T-helper 9 cell (primary cell): ENCODE measurements at places on chromosomes 5 and 9.

GRCh38 chr5:132238901-132239500 lies 11.3 kb upstream of the P4HA2 start:
- no peak for DNase-seq

- no peak for DNase-seq
Measured at GRCh38 chr5:139422307-139422893, 16.9 kb downstream of the DNAJC18 start.

- DNase-seq, result no peak
Measured at GRCh38 chr5:180072256-180072548, 643 bp upstream of the RNF130 start.

DNA sequence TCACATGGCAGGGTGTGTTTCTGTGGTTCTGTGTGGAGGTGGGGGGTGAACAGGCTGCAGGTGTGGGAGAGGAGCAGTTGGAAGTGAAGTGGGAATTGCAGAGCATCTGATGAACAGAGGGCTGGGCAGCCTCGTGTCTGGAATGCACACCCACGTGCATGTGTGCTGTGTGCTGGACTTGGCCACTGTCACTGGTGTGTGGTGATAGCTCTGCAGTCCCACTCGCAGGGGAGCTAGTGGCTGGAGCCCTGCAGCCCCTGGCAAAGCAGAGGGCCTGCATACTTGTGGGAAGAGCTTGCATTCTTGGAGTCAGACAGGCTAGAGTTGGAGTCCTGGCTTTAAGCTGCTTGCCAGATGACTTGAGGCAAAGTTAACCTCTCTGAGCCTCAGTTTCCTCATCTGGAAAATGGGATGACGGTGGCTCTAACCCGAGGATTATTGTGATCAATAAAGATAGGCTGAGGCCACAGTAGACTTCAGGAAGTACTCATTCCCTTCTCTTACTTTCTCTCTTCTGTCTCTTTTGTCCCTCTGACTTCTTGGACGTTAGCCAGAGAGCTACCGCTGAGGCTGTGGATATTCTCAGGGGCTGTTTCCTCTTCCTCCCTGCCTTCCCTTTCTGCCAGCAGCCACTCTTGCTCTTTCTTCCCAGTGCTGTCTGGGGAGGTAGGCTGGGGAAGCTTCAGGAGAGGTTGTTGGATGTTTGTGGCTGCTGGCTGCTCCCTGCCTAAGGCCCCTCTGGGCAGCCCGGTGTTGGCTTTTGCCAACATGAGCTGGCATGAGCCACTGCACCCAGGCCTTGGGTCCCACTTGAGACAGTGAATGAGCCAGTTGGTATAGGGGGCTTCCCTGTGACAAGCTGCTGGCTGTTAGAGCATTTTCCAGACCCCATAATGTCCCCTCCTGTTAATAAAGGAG lies 18.3 kb downstream of the PSAT1 start:
- no peak for DNase-seq

- no peak for DNase-seq
Measured at GRCh38 chr9:79581388-79581787, 9.6 kb downstream of the TLE4 start.

DNA sequence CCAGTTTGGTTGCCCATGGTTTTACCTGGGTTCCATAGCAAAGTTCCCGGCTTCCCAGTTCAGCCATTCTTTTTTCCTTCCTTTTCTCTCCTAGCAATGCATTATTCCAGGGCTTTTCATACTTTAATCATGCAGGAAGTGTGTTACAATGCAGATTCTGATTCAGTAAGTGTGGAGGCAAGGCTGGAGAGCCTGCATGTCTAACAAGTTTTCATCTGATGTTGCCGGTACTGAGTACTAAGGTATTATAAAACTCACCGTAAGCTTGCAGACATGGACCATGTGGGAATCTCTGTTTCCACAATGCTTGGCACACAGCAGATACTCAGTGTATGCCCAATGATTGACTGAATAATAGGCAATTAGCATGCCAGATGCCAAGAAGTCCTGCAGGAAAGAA lies 102.9 kb upstream of the SHB start:
- DNase-seq, result no peak

DNA sequence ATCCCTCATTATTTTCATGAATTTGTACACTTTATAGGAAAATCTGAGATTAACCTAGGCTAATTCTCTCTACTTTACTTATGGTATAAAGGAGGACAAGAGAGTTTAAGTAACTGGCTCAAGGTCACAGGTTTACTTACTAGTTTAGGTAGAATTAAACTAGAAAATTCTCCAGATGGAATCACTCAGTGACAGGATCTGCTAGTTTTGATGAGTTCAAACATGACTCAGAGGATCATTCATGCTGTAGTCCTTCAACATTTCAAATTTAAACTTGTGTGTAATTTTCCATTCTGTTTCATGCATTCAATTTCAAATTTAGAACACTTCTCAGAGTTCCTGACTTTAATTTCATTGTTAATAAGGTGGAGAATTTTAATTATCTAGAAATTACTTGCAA lies 485.7 kb upstream of the TUSC1 start:
- DNase-seq, result no peak

- no peak for DNase-seq
Measured at GRCh38 chr9:90517103-90517502, 125.5 kb downstream of the DIRAS2 start.

DNA sequence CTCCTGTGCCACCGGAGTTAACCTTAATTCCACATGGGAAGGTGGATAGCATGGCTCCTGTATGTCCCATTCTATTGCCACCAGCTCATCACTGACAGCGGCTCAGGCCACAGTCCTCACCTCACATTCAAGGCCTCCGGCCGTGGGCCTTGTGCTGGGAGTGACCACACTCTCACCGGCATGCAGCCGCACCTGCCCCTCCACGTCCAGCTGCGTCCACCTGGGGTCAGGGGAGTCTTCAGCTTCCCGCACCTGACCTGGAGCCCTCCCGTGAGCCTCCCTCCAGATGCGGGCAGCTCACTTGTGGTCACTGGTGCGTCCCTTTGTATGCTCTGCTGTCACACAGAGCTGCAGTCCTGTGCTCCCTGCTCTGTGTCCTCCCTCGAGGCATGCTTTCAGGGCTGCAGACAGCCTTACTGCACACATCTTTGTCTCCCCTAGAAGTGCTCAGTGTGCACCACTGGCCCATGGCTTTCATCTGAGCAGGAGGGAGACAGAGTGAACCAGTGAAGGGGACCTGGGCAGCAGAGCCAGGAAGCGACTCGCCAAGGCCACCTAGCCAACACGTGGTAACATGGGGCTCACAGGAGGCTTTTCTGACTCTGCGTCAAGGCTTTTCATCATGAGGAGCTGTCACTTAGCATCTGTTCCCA lies 210.1 kb downstream of the ERCC6L2 start:
- DNase-seq, result no peak

GRCh38 chr5:61308712-61309111 lies 23.3 kb upstream of the ZSWIM6 start:
- DNase-seq, result no peak

DNA sequence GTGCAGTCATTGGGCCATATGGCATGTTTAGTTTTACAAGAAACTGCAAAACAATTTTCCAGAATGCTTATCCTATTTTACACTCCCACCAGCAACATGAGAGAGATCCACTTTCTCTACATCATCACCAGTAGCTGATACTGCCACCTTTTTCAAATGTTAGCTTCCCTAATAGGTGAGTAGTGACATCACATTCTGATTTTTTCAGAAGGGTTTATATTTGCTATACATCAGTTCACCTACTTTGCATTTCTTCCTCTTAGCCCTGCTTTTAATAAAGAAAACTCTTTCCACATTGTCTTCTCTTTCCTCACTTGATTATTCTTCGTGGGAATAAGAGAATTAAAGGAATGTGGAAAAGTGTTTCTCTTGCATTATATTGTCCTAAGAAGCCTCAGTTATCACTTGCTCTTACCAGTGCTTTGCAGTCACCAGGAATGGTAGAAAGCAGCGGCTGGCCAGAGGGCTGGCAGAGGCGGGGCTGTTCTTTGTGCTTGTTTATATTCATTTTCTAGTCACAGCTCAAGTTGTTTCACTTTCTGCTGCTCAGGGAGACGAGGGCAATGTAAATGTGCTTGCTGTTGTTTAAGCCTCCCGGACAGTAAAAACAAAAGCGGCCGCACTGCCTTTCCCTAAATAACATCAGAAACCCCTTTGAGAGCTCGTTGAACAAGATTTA lies 164.8 kb downstream of the HSD17B3 start:
- no peak for DNase-seq

DNA sequence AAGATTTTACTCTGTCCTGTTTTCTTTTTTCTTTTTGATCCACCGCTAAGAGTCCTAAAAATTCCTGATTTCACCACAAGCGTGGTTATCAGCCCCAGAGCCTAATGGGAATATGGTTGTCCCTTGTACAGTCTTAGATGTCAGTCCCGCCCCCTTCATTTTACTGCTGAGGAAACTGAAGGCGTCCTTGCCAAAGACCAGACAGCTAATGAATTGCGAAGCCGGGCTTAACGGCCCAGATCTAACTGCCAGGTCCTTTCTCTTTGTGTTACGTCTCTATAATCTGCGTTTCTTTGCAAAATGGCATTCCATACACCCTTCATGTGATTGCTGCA lies 497 bp downstream of the NSA2 start:
- no peak for DNase-seq

DNA sequence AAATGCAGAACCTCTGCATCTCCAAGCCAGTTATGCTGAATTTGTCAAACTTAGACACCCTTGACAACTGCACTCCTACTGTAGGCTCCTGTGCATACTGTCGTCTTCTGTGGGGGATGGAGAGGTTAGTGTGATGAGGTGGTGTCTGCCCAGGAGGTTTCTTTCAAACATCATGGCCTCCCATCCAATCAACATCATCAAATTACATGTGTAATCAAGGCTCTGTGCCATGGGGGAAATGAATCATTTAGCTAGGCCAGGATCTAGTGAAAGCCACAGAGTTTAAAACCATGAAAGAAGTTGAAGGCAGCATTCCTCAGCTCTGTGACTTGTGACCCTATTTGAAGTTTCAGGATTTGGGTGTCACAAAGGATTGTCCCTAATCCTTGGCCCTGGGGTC lies 240.6 kb downstream of the MARCHF11 start:
- DNase-seq, result no peak

GRCh38 chr9:130537346-130538050 lies 41.9 kb upstream of the FUBP3 start:
- no peak for DNase-seq
